ENCODE measurements at places on chromosomes 6 and 20. TPM values are rescaled to one million over a fixed set of nuclear protein-coding genes. Genes with fewer than 3 reads are reported as not detected.

ESR1 gene
- total RNA-seq, result 2.2 TPM

TAF4 gene
- total RNA-seq, result 13.0 TPM

ABHD16B gene
- not detected for total RNA-seq

GPX5 gene
- total RNA-seq, result not detected

SIRPB2 gene
- total RNA-seq, result 4.3 TPM

PREX1 gene
- 84.2 TPM for total RNA-seq

HSPA1L gene
- 1.9 TPM for total RNA-seq

DNA sequence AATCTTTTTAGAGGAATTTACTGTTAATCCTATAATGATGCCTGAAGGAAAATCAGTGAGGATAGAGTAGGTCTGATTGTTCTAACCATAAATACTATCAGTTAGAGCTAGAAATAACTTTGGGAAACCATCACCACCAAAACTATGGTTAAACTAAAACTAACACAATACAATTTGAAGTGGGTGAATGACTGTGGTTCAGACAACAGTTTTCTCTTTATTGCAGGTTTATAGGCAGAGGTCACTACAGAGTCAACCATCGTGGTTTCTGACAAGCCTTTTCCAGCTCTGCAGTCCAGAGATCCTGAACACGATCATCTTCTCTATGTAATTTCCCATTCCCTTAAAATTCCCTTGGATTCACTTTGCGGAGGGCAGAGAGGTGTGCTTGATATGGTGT is 134.3 kb downstream of the IBTK start:
- no peak for DNase-seq

GRCh38 chr20:8744228-8744844 is 324.6 kb upstream of the PLCB4 start:
- no peak for DNase-seq

DNA sequence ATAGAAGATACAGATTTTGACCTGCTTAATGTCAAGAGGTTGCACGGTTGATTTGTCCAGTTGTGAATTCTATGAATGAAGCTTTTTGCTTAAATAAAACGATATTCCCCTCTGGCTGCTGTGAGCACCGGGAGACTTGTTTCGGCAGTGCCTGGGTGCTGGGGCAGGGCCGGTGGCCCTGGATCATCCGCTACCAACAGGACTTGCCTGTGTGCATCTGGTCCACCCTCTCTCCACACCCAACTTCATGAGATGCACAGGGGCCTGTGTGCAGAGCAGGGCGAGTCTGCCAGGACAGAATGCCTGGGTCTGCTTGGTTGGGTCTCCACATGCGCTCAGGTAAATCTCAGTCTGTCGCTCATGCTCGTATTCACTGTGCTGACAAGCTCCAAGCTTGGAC is 65.5 kb downstream of the TSHZ2 start:
- DNase-seq, result no peak

DNA sequence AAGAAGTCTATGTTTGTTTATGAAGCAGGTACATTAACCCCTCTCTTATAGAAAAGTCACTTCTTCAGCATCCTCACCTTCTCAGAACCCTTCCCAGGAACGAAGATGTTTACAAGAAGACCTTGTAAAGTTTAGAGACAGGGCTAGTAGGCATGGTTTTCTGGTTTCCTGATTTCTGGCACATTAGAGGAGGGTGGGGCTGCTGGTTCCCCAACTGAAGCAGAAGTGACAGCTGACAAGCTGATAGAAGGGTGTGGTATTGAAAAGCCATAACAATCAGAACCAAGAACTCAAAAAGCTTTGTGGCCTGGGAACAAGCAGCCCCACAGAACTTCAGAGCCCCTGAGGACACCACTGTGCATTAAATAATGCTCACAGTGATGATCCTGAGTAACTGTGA is 91.2 kb downstream of the RTN4IP1 start:
- DNase-seq, result no peak

DNA sequence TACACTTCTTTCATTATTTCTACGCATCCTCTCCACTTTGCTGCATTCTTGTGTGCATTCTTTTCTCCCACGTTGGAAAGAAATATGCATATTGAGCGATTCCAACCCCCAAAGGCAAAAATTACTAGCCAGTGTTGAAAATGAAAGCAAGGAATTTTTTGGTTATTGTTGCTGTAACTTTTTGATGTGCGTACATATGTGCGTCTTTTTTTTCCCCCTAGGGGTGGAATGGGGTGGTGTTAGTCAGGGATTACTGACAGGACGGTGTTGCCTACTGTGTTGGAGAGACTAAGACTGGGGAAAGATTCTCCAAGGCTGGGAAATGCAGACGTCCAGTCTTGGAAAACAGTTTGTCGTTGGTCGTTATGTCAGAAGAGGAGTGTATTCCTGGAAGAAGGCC is 44.2 kb upstream of the ESR1 start:
- peak; percentile 31 for DNase-seq

- no peak for DNase-seq
These were observed 17.0 kb upstream of the RPS6KA2 start for GRCh38 chr6:166643891-166644590.

DNA sequence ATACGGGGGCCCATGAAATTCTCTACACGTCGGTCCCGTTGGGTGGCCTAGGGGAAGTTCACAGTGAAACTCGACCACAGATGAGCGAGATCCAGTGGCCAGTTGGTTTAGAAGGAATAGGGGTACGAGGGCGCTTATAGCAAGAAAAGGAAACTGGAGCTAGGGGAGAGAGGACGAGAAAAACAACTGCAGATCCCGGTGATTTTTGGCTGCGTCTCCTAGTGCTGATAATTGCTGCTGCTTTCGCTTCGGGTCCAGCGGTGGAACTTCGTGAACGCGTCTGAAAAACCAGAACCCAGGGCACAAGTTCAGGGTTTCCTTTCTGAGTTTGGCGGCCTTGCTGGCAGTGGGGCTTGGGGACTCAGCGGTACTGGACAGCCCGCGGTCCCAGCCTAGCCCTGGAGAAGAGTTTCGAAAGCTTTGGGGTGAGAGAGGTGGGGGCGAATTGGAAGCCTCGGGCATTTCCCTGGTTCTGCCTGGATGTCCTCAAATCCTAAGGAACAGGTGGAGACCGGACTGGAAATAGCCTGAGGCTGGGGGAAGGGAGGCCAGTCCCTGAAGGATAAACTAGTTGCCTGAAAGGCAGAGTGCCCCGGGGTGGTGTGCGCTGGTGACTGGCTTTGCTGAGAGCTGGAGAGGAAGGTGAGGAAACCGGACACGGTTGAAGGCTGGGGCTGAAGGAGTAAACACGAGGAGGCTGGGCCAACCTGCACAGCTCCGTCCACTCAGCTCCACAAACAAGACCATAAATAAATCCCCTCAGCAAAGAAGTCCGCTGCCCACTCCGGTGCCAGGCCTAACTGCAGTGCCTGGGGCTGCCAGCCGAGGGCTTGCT is 793 bp downstream of the GMPR start:
- no peak for DNase-seq

DNA sequence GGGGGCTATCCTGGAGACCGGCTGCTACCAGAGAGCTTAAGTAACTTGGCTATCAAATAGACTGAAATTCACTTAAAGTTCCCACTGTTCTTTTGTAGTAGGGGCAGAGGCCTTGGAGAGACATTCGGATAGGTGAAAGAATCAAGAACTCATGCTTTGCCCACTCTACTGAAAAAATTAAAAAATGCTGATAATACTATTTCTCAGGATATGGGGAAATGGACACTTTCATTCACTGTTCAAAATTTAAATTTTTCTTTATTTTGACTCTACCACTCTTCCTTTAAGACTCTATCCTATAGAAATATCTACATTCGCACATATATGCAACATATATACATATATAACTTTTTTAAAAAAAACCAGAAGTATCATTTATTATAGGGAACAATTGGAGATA is 117.8 kb upstream of the CHD6 start:
- no peak for DNase-seq

DNA sequence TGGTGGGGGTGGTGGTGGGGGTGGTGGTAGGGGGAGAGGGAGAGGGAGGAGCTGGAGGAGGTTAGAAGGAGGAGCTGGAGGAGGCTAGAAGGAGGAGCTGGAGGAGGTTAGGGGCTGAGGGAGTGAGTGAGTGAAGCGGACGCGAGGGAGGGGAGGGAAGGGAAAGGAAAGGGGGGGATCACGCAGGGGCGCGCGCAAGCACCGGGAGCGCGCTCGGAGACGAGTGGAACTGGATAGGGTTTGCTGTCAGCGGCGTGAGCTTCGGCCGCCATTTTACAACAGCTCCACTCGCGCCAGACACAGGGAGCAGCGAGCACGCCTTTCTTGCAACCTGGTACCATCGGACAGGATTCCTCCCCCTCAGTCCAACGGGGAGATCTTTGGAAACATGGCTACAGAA is 90.5 kb upstream of the FERMT1 start:
- no peak for DNase-seq

GRCh38 chr6:85252552-85252951 is 197.3 kb upstream of the NT5E start:
- no peak for DNase-seq

DNA sequence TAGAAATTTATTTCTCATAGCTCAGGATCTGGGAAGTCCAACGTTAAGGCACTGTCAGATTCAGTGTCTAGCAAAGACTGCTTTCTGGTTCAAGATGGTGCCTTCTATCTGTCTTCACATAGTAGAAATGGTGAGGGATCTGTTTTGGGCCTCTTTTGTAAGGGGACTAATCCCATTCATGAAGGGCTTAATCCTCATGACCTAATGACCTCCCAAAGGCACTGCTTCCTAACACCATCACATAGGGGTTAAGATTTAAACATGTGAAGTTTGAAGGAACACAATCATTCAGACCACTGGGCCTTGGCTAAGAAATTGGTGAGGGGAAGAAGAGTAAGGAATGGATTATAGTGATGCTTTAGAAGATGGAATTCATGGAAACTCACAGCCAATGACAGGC is 237.6 kb downstream of the PACRG start:
- no peak for DNase-seq

DNA sequence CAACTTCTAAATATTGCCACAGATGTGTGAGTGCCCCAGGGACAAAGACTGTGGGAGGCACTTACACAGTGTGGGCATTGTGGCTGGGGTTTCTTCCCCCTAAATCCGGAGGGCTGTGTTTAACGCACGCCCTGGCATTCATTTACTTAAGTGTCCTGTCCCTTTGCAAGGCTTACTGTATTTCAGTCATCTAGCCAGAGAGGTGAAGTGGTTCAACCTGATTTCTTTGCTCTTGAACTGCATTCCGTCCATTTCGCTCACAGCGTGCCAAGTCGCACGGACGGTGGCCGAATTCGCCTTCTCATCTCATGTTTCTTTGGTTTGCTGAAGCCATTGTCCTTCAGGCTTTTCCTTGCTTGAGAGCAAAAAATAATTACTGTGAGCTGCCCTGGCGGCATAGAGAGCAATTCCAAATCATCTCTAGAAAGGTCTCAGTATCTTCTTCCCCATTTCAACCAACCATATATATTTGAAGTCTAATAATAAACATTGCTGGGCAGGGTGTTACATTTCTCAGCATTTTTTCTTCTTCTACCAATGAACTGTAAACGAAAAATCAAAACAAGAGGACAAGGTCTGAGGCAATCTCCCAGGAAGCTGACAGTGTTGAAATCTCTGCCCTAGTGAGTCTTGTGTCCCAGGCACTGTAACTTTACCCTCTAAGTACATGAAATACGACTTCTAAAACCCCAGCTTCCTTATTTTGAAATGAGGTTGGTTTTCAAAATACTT is 16.9 kb downstream of the SYTL3 start:
- DNase-seq, result peak; percentile 75

GRCh38 chr6:156585859-156586258 is 191.3 kb upstream of the ARID1B start:
- DNase-seq, result no peak

- no peak for DNase-seq
These were observed 203.1 kb downstream of the TSHZ2 start for GRCh38 chr20:53175135-53175780.

GRCh38 chr20:53237461-53237860 is 265.3 kb downstream of the TSHZ2 start:
- DNase-seq, result no peak

- DNase-seq, result no peak
These were observed 150.8 kb downstream of the CDC5L start for GRCh38 chr6:44538131-44538806.

- no peak for DNase-seq
These were observed 59.6 kb downstream of the EFCAB8 start for GRCh38 chr20:32918296-32918695.

DNA sequence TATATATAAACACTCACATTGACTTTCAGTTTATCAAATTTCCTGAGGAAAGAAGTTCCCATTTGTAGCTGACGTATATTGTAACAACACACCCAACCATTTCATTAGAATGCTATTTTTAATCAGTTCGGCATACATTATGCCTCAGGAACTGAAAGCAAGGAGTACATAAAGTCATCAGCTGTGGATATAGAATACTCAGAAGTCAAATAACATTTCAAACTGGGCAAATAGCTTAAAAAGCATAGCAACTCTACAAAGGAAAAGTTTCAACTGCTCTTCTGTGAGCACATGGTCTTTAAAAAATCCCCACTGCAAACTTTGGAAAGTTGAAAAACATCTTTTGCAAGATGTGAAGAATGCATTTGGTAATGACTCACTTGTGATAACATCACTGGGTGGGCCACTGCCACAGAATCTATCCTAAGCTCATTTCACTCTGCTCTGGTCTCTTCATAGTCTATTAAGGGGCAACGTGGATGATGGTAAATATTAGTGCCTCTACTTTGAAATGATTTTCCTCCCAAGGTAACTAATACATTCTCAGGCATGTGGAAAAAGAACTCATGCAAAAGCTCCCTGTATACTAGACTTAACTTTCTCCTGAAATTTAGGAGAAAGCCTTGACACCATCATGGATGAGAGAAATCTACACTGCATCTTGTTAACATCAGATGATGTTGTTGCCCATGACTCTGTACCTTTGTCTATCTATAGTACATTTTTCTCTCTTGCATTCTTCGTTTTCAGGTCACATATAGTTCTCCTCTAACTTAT is 49.2 kb downstream of the FYN start:
- DNase-seq, result no peak

DNA sequence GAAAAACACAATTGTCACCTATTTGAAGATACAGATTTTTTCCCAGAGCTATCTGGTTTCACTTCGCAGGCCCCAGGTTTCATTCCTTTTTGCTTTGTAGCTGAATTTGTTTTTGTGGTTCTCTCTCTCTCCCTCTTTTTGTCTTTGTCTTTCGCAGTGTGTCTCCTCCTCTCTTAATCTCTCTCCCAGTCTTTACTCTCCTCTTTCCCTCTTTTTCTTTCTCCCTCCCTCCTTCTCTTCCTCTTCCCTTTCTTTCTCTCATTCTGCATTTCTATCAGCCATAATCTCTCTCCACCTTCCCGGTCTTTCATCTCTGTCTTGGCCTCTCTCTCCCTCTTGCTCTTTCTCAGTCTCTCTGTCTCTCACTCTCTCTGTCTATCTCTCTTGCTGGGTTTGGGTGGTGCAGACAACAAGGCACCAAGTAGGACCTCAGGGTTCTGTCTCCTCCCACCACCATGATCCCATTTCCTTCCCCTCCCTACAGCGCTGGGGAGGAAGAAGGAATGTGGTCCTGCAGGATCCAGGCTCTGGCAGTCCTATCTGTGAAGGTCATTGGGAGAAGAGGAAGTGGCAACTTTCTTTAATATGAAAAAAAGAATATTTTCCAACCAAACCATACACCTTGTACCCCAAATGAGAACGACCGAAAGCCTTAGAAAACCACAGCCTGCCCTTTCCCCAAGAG is 63.2 kb downstream of the BANF2 start:
- no peak for DNase-seq

All from breast epithelium (tissue), 4 donors.